ENCODE measurements at places on chromosomes 11 and 22.

- DNase-seq: no peak
Measured at GRCh38 chr11:73167363-73167954, 25.3 kb upstream of the FCHSD2 start.

DNA sequence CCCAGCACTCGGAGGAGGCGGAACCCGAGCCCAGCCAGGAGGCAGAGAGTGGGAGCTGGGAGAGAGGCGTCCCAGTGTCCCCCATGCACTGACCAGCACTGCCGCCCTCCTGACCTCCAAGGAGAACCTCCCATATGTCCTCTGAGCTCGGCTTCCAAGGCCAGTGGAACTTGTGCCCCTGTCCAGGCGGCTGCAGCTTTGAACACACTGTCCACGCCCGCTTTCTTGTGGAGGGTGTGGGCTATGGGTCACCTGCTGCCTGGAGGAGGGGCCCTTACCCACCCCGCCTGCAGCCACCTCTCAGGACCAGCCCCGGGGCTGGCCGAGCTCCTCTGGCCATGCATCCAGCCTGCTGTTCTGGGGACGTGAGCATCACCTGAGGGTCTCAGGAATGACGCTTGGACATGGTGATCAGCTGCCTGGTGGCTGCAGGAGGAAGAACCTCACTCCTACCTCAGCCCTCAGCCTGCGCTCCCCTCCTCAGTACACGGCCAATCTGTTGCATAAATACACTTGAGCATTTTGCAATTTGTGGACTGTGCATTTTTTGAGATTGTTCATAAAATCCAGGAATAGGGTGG lies 22.2 kb upstream of the MUC5B start:
- no peak for DNase-seq

- DNase-seq: no peak
Measured at GRCh38 chr11:115083144-115083806, 404.9 kb downstream of the NXPE2 start.

GRCh38 chr11:8095371-8095770 lies 14.4 kb downstream of the TUB start:
- no peak for DNase-seq

- DNase-seq: no peak
Measured at GRCh38 chr11:5737091-5737490, 843 bp downstream of the OR56B1 start.

DNA sequence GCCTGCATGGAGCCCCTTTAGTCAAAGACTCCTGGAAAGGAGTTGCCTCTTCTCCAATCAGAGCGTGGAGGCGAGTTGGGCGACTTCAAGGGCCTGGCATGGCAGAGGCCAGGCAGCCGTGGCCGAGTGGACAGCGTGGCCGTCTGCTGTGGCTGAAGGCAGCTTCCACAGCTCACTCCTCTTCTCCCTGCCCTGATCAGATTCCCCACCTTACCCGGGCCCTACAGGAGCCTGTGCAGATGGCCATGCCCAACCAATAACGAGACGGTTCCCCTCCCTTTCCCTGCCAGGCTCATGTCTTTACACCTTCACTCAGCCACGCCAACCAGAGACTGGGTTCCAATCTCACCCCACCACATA lies 20.0 kb upstream of the SLC22A12 start:
- no peak for DNase-seq

GRCh38 chr11:8288824-8289491 lies 25.3 kb upstream of the LMO1 start:
- DNase-seq: no peak

- no peak for DNase-seq
Measured at GRCh38 chr11:215581-216037, 8.1 kb downstream of the RIC8A start.

DNA sequence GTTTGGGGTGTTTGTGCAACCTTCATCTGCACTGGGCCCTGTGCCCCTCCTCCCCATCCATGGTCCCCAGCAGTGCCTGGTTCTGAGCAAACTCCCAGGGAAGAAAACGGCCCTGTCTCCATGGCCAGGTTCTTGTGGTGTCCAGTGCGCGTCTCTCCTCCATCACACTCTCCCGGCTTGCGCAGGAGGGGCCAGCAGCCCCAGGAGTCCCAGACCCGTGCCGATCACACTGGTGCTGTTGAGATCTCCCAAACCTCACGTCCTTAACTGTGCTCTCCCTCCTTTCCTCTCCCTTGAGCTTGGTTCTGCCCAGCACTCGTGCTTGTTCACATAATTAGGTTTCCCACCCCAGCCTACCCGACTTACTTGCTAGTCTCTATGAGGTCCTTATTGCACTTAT lies 10.9 kb upstream of the GRK2 start:
- no peak for DNase-seq

DNA sequence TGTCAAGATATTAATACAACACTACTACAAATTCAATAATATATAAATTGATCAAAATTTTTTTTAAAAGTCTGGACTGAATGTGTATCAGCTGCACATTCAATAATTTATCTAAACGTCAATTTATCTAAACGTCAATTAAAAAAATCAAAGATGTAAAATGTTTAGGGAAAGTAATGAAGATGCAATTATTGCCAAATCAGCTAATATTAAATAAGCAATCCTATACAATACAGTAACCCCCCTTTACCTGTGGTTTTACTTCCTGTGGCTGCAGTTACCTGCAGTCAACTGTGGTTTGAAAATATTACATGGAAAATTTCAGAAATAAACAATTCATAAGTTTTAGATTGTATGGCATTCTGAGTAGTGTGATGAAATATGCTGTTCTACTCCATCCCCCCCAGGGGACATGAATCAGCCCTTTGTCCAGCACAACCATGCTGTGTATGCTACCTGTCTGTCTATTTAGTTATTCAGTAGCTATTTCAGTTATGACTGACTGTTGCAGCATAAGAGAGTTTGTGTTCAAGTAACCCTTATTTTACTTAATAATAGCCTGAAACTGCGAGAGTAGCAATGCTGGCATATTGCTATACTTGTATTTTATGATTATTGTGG lies 72.2 kb downstream of the CWF19L2 start:
- DNase-seq: no peak

DNA sequence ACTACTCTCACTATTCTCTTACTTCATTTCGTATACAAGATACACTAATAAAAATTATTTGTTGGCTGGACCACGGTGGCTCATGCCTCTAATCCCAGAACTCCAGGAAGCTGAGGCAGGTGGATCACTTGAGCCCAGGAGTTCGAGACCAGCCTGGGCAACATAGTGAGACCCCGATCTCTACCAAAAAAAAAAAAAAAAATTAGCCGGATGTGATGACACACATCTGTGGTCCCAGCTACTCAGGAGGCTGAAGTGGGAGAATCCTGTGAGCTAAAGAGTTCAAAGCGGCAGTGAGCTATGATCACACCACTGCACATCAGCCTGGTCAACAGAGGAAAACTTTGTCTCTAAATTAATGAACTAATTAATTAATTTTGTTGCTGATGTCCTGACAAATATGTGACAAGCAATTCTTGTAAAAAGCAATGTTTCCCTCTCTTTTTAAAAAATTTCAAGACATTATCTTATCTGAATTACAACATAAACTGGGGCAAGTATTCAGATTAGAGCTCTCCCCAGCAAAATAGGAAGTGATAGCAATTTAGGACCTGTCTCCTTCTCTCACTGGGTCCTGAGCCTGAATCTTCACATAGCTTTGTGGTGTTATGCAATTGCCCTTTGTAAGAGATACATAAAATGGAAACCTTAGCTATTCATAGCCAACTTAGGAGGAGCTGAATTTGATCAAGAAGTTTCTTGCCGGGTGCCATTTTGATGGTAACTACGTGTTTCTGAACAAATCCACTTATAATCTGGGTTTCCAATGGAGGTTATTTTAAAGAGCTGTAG lies 17.6 kb upstream of the TMA7B start:
- DNase-seq: no peak

GRCh38 chr11:27453701-27454100 lies 18.9 kb downstream of the LGR4 start:
- DNase-seq: no peak

GRCh38 chr11:121448431-121448941 lies 3.6 kb upstream of the SORL1 start:
- peak; percentile 38 for DNase-seq

- no peak for DNase-seq
Measured at GRCh38 chr11:12330485-12331231, 46.7 kb upstream of the PARVA start.

GRCh38 chr22:47056776-47057470 lies 294.5 kb downstream of the TBC1D22A start:
- DNase-seq: no peak

DNA sequence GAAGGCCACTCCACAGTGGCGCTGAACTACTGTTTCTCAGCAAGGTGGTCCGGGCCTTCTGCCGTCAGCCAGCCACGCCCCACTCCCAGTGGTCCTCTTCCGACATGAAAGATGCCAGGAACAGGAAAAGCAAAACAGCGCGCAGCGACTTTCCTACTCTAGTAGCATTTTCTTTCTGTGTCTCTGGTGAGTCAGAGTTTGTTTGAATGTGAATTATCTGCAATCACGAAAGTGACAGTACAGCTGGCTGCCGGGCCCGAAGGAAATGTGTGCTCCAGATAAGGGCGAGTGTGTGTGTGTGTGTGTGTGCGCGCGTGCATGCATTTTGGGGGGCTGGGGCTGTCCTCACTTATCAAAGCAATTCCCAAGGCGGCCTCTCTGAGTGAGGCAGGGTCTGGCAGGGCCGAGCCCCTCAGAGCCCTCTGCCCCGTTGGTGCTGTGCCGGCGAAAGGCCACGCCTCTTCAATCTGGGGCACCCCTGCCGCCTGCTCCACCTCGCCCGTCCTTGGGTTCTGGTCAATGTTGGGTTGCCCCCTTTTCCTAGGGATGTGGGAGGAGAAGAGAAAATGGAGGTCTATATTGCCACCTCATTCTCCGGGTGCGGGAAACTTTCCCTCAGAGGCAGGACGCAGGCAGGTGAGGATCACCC lies 288.5 kb downstream of the KIRREL3 start:
- DNase-seq: no peak

DNA sequence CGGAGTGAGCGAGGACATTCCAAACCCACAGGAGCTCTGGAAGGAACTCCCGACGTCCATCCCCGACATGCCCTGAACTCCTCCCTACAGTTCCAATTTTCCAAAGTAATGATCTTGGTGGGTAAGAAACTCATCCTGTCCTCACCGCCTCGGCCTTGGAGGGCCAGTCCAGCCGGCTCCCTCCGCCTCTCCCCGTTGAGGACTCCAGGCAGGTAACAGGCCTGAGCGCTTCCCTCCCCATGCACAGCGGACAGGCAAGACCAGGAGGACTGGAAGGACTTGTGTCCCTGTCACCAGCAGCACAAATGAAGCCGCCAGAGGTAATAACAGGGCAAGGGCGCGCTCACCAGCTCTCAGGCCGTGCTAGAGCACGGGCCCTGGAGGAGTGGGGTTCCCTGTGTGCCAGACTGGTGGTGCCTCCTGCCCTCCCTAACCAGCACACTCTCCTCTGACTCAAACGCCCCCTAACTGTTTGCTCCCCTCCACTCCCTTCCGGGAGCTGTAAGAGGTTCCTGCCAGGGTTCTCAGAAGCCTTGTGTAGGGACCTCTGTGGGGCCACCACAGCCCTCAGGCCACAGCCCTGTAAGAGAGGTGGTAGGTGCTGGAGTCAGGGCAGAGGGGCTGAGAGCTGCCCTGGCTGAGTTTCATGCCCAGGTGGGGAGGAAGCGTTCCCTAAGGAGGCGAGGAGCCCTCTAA lies 17.1 kb downstream of the OVOL1 start:
- no peak for DNase-seq

GRCh38 chr22:33326540-33327295 lies 268.5 kb upstream of the SYN3 start:
- DNase-seq: no peak

GRCh38 chr11:94746721-94747120 lies 21.4 kb upstream of the AMOTL1 start:
- no peak for DNase-seq

- no peak for DNase-seq
Measured at GRCh38 chr11:69834811-69835800, 15.9 kb upstream of the FGF3 start.

DNA sequence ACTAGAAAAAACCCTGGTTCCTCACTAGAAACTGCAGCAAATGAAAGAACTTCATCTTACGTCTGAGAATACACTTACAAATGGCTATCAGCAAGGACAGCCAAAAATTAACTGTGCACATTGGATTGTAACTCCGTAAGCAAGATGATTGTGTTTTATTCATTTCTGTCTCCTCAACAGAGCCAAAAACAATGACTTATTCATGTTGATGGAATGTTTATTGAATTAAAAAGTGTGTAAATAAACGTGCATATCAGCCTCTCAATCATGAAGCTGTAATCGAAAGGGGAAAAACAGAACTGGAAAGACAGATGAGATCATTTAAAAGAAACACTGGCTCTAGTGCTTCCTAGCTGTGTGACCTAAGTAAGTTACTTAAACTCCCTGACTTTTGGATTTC lies 307.5 kb upstream of the ZC3H12C start:
- no peak for DNase-seq

DNA sequence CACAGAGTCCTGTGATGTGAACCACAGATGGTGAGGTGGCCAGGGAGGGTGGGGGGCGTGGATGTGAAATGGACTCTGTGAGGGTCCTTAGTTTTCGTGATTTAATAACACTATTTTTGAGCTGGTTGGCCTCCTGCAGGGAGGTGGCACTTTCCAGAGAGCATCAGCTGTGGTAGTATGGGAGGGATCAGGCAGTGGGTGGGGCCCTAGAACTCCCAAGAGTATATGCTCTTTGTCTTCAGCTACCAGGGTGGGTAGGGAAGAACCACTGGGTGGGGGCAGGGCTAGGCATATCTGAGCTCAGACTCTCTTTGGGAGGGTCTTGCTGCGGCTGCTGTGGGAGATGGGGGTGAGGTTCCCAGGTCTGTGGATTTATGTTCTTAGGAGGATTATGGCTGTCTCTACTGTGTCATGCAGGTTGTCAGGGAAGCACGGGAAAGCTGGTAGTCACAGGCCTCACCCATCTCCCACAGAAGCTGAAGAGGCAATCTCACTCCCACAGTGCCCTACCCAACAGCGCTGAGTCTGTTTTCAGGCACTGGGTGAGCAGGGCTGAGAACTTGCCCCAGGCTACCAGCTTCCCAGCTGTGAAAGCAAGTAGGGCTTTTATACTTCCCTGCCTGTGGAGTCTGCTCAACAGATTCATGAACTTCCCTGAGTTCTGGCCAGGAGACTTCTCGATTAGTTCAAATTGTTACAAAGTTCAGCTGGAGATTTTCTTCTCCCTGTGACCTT lies 47.9 kb upstream of the SNX19 start:
- no peak for DNase-seq

- peak; percentile 44 for DNase-seq
Measured at GRCh38 chr22:29202212-29203192, 3.2 kb upstream of the EMID1 start.

DNA sequence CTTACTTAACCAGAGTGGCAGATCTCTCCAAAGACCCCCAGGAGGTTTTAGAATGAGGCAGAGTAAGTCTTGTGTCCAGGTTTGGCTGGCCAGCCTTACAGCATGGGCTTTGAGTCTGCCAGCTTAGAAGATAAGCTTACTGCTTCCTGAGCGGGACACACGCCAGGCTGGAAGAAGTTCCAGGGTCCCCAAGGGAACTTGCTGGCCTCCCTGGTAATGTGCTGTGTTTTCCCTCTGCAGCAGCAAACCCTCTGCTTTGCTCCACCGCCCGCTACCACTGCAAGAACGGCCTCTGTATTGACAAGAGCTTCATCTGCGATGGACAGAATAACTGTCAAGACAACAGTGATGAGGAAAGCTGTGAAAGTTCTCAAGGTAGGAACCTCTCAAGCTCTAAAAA lies 154.2 kb downstream of the LDLRAD3 start:
- DNase-seq: no peak

GRCh38 chr11:68142028-68142412 lies 20.8 kb upstream of the CHKA start:
- peak; percentile 18 for DNase-seq

- no peak for DNase-seq
Measured at GRCh38 chr11:78265326-78265725, 76.6 kb downstream of the USP35 start.

Data from CD4-positive, alpha-beta T cell treated with Interleukin-1 beta for 1 hour (primary cell).